ENCODE measurements at places on chromosomes 3 and 15.

GRCh38 chr3:37680401-37680800 lies 181.3 kb upstream of the CTDSPL start:
- no peak for DNase-seq

DNA sequence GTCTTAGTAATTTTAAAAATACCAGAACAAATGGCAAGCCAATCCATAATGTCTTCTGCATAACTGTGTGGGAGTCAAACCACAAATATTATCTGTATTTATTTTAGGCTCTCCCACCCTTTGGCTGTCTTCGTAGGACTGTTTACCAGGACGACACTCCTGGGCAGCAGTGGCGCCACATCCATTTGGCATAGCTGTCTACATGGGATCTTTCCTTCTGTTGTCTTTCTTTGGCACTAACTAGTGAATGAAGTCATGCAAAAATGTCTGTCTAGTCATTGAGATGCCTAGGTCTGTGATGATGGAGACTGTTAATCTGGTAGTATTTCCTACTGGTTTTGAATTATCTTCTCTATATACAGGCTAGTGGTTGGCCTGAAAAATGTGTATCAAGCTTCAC lies 54.0 kb upstream of the CHMP2B start:
- DNase-seq: no peak

DNA sequence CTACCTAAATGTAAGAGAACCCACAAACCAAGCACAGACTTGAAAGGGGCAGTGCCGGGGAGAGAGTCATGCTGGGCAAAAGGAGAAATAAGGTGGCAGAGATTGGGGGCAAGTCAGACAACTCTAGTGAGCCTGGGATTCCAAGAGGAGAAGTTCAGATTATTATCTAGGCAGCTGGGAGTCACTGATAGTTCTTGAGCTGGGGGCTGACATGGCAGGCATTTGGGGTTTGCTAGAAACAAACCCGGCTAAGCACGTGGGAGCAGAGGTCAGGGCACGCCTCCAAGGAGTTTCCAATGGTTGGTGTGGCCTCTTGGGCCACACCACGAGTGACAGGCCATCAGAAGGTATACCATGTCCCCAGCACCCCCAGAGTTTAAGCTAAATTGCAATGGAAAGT lies 27.6 kb downstream of the SLC6A6 start:
- no peak for DNase-seq

- DNase-seq: no peak
Measured at GRCh38 chr15:94478763-94479162, 247.4 kb downstream of the MCTP2 start.

- DNase-seq: no peak
Measured at GRCh38 chr15:55698653-55699052, 44.3 kb downstream of the PRTG start.

- DNase-seq: no peak
Measured at GRCh38 chr3:155370198-155370597, 76.7 kb upstream of the STRIT1 start.

DNA sequence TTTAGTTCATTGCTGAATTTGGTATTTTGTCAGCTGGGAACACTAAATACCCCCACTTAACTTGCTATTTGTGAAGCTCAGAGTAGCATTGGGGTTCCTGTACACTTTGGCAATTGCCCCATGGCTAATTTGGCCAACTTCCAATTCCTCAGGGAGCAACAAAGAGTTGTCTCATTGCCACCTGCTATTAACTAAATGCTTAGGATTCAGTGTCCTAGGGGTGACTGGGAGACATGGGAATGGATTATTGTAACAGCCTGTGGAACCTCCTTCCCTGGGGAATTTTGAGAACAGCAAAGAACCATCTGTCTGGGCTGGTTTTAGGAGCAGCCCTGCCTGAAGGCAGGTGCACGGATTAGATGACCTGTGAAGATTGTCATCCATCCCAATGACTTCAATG lies 437.4 kb upstream of the TPRG1 start:
- no peak for DNase-seq

DNA sequence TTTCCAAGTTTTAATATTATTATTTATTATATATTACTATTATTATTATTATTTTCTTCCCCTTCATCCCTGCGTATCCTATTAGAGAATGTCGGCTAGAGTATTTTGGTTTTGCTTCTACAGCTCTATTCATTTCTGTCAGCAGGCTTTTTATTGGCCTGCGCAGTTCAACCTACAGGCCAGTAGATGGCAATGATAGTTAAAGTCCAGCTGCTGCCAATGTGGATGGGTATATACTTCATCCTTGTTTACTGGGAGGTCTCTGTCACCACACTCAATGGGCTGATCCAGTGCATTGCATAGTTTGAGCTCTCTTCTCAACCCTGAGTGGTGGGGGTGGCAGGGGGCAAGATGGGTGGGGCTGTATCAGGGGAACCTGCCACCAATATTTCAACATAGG lies 799.8 kb downstream of the NSUN3 start:
- DNase-seq: no peak

- no peak for DNase-seq
Measured at GRCh38 chr3:59573911-59574310, 524.1 kb upstream of the CFAP20DC start.

- no peak for DNase-seq
Measured at GRCh38 chr15:87549860-87550259, 706.7 kb downstream of the NTRK3 start.

- no peak for DNase-seq
Measured at GRCh38 chr15:93452537-93453211, 363.7 kb upstream of the RGMA start.

GRCh38 chr3:36257158-36257852 lies 123.0 kb upstream of the STAC start:
- no peak for DNase-seq

- DNase-seq: no peak
Measured at GRCh38 chr3:67875338-67875737, 220.9 kb upstream of the SUCLG2 start.

- no peak for DNase-seq
Measured at GRCh38 chr3:167929968-167930367, 165.8 kb downstream of the GOLIM4 start.

DNA sequence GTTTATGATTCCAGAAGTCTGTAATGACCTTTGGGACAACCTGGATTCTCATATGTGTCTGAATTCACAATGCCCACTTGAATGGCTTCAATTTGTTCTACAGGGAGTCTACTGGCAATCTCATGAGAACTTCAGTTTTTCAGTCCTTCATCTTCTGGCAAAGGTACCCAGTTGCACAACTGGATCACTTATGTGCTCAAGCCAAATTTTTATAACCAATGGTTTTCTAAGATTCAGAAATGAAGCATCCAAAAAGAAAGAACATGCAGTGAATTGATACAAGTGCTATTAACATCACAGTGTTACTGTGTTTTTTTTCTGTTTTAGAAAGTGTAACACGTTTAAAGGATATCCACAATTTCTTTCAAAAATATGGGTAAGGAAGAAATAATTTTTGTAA lies at the start of gene OR5H14:
Gene OR5H14 (plus strand): TSS at position 301 of the 400 bp plus-strand sequence. CDS start 1,907 bp downstream, outside the sequence.
- no peak for DNase-seq

GRCh38 chr3:105700575-105700974 lies 168.2 kb downstream of the CBLB start:
- no peak for DNase-seq

GRCh38 chr3:120286465-120286864 lies 1.4 kb upstream of the GPR156 start:
- DNase-seq: no peak

DNA sequence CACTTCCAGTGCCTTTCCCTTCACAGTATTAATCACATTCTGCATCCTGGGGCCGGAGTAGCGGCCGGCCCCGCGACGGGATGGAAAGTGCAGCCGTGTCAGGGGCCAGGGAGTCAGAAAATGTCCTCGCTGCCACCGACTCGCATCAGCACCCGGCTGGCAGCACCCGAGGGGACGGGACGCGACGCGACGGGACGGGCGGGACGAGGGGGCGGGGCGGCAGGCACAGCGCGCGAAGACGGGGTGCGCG lies 353 bp downstream of the ATG3 start:
- no peak for DNase-seq

- DNase-seq: no peak
Measured at GRCh38 chr15:101490408-101490891, 943 bp upstream of the PCSK6 start.
